ENCODE measurements at places on chromosomes 2 and 18. TPM values are rescaled to one million over a fixed set of nuclear protein-coding genes. Genes with fewer than 3 reads are reported as not detected.

Gene COLEC12
- 20.9 TPM for total RNA-seq

Gene BOD1L2
- total RNA-seq: not detected

Gene KIAA2012
- total RNA-seq: not detected

Gene ATF2
- 81.5 TPM for total RNA-seq

Gene ZNF512
- total RNA-seq: 22.9 TPM

Gene NLRC4
- total RNA-seq: 18.9 TPM

Gene KCNJ3
- total RNA-seq: not detected

Gene OTOS
- not detected for total RNA-seq

Gene SCG2
- not detected for total RNA-seq

Gene MAPK4
- 0.22 TPM for total RNA-seq

Gene ALPI
- total RNA-seq: not detected

Gene ZBTB7C
- 4.6 TPM for total RNA-seq

Gene SERPINB10
- not detected for total RNA-seq

Gene EVX2
- total RNA-seq: not detected

Gene RNF152
- 16.8 TPM for total RNA-seq

Gene MC5R
- not detected for total RNA-seq

Gene MARS2
- total RNA-seq: 3.3 TPM

Gene RPE
- 54.7 TPM for total RNA-seq

Gene REG1B
- total RNA-seq: not detected

Gene GAREM1
- 40.9 TPM for total RNA-seq

Gene EGR4
- total RNA-seq: not detected

Gene TIA1
- 89.5 TPM for total RNA-seq

Gene DQX1
- total RNA-seq: not detected

Gene LRRFIP1
- total RNA-seq: 130 TPM

Gene PSMA8
- total RNA-seq: not detected

Gene FOXI3
- total RNA-seq: not detected

Gene EPHA4
- 30.3 TPM for total RNA-seq

Gene PECR
- 25.8 TPM for total RNA-seq

Gene SCN1A
- total RNA-seq: not detected

Gene VAMP5
- 57.7 TPM for total RNA-seq

Gene ZBTB14
- 15.4 TPM for total RNA-seq

Data from subcutaneous adipose tissue (tissue), 4 donors.